ENCODE measurements at places on chromosomes 5 and 9.

GRCh38 chr5:75716715-75717081, 539 bp downstream of the POC5 start:
- DNase-seq = no peak

DNA sequence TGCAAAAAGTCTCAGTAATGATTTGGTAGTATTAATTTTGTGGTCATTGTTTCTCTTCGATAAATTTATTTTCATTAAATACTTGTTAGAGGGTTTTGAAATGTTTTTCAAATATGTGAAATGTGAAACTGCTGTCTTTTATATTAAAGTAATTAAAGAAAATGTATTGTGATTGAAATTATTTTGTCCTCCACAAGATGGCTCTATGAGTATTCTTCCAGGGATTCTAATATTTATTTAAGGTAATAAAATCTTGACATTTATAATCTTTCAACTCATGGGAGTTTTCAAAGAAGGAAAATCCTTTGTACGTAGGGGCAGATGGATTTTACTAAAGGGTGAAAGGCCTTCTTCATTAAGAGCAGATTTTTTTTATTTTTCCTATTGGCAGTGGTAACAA, 19.3 kb downstream of the ISOC1 start:
- DNase-seq = no peak

DNA sequence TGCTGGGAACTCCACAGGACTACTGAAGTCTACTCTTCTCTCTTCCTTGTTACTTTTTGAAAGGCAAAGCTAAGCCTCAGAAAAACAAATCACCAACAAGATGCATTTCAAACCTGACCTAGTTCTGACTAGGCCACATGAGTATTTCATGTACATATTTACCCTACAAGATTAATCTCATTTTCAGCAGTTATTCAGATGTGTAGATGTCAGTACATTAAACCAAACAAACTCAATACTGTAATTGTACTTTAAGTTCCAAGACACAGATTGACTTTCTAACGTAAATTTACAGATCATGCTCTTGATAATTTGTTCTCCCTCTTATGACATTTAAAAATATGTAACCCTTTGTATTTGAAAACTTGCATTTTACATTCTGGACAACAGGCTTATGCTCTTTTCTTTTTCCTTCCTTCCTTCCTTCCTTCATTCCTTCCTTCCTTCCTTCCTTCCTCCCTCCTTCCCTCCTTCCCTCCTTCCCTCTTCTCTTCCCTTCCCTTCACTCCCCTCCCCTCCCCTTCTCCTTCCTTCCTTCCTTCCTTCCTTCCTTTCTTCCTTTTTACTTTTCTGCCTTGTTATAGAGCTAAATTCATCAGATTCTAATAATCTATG, 1653.4 kb downstream of the EFNA5 start:
- no peak for DNase-seq

DNA sequence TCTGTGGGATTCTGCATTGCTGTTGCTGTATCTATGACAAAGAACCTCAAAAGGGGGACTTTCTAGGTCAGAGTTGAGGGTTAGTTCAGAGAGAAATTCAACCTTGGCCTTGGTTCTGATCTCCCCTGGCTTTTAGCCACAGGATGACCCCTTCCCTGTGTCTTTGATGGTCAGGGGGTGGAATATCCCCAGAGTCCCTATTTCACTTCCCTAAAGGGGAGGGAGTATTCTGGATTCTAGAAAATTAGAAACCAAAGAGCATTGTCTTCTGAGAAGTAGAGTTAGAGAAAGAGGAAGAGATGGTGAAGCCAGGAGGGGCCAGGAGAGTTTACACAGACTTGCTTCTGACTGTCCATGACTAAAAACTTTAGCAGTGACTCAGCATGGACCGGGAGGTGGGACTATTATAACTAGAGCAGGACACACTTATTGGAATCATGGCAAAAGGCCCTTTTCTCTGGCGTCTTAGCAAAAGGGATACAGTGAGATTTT, 56.2 kb upstream of the LPAR1 start:
- peak; percentile 37 for DNase-seq

DNA sequence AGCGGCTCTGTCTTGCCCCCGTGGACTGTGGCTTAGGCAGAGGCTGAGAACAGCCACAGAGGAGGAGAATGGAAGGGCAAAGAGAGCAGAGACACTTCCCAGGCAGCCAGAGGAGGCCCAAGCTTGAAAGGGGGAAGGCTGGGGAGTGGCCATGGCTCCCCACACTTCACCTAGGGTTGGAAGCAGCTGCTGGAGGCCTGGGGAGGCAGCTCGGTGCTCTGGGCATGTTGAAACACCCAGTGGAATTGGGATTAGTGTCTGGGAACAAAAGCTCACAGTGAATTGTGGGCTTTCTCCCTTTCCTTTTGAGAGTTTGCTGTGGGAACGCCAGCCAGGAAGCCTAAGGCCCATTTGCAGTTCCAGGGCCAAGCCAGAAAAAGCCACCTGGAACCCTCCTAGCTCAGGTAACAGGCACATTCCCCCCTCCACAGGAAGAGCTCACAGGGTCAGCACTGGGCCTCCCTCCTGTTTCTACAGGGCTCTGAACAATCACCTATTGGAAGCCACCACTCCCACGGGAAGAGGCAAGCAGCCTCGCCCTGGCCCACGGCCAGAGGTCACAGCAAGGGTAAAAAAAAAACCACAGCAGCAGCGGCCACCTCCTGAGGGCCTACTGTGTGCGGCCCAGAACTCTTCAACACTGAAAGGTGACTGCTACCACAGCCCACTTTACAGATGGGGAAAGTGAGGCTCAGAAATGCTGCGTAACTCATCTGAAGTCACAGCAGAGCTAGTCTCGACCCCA, 20.2 kb downstream of the EEIG1 start:
- DNase-seq = no peak

GRCh38 chr9:125829743-125830142, 82.6 kb downstream of the PBX3 start:
- DNase-seq = no peak

- no peak for DNase-seq
These were observed 21.4 kb downstream of the TMEM245 start for GRCh38 chr9:109098171-109098959.

- no peak for DNase-seq
These were observed 134.4 kb downstream of the FGF1 start for GRCh38 chr5:142551338-142552067.

DNA sequence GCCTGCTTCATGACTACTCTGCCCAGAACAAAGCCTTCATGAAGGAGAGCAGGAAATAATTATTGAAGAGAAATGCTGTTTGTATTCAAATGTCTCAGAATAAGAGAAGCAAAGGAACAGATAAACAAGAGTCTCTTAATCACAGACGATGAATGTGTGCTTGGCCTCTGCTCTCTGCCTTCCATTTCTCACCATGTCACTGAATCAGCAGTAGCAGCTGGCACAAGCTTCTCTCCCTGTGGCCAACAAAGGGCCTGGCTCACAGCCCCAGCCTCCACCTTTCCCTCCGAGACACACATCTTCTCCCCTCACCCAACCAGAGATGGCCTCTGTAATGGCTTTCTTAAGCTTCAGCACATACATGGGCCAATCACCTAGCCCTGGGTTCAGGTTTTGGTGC, 128.1 kb upstream of the SLIT3 start:
- DNase-seq = no peak

GRCh38 chr9:117671468-117671867, 32.7 kb upstream of the TLR4 start:
- DNase-seq = no peak

- DNase-seq = peak; percentile 13
These were observed 74.5 kb upstream of the PALM2AKAP2 start for GRCh38 chr9:109705515-109705914.
